Astrocyte (in vitro differentiated cells and primary cell): ENCODE measurements at places on chromosomes 12 and 14. TPM values are rescaled to one million over a fixed set of nuclear protein-coding genes. Genes with fewer than 3 reads are reported as not detected.

GRCh38 chr14:49582113-49582977 lies 3.8 kb downstream of the RPS29 start:
- no peak for DNase-seq
- peaks cover 8% of the 10 kb centered on the region for H3K4me1 ChIP-seq
- H3K27ac ChIP-seq = no peak overlapping the region
- no peaks in the 10 kb centered on the region for H3K27me3 ChIP-seq
- H3K4me3 ChIP-seq = no peak overlapping the region

Gene TCL1B
- not detected in 2 replicates for total RNA-seq

DNA sequence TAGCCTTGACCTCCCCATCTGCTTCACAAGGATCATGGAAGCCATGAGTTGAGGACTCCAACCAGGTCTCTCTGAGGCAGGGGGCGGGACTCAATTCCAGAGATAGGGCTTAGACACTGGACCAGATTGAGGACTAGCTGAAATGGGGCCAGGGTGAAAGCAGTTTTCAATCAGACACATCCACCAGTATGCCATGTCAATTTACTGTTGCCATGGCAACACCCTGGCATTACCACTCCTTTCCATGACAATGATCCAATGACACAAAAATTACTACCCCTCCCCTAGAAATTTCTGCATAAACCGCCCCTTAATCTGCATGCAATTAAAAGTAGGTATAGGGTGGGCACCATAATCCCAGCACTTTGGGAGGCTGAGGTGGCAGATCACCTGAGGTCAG lies 18.6 kb upstream of the DCAF5 start:
- DNase-seq = no peak
- H3K36me3 ChIP-seq = no peaks in the 10 kb centered on the region
- H3K4me1 ChIP-seq = no peaks in the 10 kb centered on the region
- H3K27me3 ChIP-seq = no peaks in the 10 kb centered on the region
- H3K4me3 ChIP-seq = no peak overlapping the region

Gene ADCY6
- total RNA-seq = 28.9 and 33.5 TPM in 2 replicates
